ENCODE measurements at places on chromosomes 7 and 10. TPM values are rescaled to one million over a fixed set of nuclear protein-coding genes. Genes with fewer than 3 reads are reported as not detected.

Gene CCDC172
- not detected for total RNA-seq

Gene SORCS1
- total RNA-seq, result not detected

Gene FLNC
- 1.0 TPM for total RNA-seq

Gene PDZD8
- 33.8 TPM for total RNA-seq

Gene MYPN
- total RNA-seq, result not detected

Gene EFCAB10
- total RNA-seq, result 0.68 TPM

Gene TRIM73
- 2.1 TPM for total RNA-seq

Gene CLDN3
- total RNA-seq, result not detected

Gene HPS1
- 41.5 TPM for total RNA-seq

Gene C10orf95
- 4.4 TPM for total RNA-seq

Gene TACC2
- 26.3 TPM for total RNA-seq

Gene CRPPA
- total RNA-seq, result 0.34 TPM

Gene IRF5
- 12.4 TPM for total RNA-seq

Gene ZNF394
- total RNA-seq, result 25.3 TPM

Gene GHRHR
- total RNA-seq, result not detected

Gene EPO
- not detected for total RNA-seq

Gene KCNK18
- total RNA-seq, result not detected

Gene NPC1L1
- under 0.01 TPM for total RNA-seq

Gene PKD2L1
- not detected for total RNA-seq

Gene LLCFC1
- total RNA-seq, result not detected

Gene AGR2
- 11.5 TPM for total RNA-seq

Gene VSTM2A
- total RNA-seq, result not detected

Gene ABLIM1
- 205 TPM for total RNA-seq

Gene ASZ1
- total RNA-seq, result not detected

Gene RBP4
- not detected for total RNA-seq

Gene CPN1
- not detected for total RNA-seq

Gene EPC1
- total RNA-seq, result 29.1 TPM

Gene GLI3
- total RNA-seq, result 1.7 TPM

Gene ERVW-1
- total RNA-seq, result not detected

Gene PALD1
- total RNA-seq, result 0.28 TPM

Gene CUZD1
- 0.93 TPM for total RNA-seq

Gene H2BK1
- total RNA-seq, result not detected

Gene FOXI2
- not detected for total RNA-seq

Gene EIF4EBP2
- total RNA-seq, result 9.2 TPM

Gene COBL
- 0.34 TPM for total RNA-seq

Gene GSDME
- total RNA-seq, result 89.2 TPM

Gene BAMBI
- 24.3 TPM for total RNA-seq

Gene GGCT
- 74.5 TPM for total RNA-seq

Gene LIPK
- 0.21 TPM for total RNA-seq

Gene KCP
- 2.2 TPM for total RNA-seq

Gene PCLO
- 3.1 TPM for total RNA-seq

Gene AGAP4
- 8.4 TPM for total RNA-seq

Gene AKR1C8
- not detected for total RNA-seq

Gene SFRP4
- total RNA-seq, result not detected

Gene VGF
- 0.34 TPM for total RNA-seq

Gene HOXA11
- not detected for total RNA-seq

Gene RSBN1L
- total RNA-seq, result 20.4 TPM

Gene STEAP1
- 20.1 TPM for total RNA-seq

Gene GRID1
- total RNA-seq, result not detected
